ENCODE measurements at places on chromosomes 16 and 17. TPM values are rescaled to one million over a fixed set of nuclear protein-coding genes. Genes with fewer than 3 reads are reported as not detected.

GRCh38 chr17:41989702-41990419 is 23.3 kb downstream of the CNP start:
- DNase-seq = peak; percentile 26

- peak; percentile 53 for DNase-seq
These were observed 11.4 kb upstream of the MAP2K3 start for GRCh38 chr17:21272881-21273792.

DNA sequence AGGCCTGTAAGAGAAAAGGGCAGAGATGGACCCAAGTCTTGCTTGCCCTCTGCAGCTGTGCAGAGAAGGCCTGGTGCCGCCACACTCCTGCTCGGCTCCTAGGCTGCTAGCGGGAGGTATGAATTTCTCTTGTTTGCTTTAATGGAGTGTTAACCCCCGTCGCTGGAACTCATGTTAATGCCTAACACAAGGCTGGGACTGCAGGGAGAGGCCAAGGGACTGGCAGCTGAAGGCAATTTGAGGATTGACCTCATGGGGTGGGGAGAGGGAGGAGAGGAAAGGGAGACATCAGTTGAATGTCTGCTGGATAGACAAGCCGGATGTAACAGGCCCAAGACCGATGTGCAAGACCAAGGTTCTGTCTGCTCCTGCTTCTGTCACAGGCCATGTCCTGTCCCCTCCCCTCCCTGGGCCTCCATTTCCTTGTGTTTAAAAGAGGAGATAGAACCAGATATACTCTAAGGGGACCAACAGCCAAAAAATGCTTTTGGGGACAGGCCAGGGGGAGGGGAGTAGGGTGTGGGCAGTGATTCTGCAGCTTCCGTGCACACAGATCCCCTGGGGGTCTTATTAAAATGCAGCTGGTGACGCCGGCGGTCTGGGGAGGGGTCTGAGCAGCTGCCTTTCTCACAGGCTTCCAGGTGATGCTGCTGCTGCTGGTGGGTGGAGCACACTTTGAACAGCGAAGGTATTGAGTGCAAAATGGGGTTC is 46.7 kb upstream of the TBX2 start:
- DNase-seq = no peak

The GRAPL gene
- 3.4 TPM for polyA plus RNA-seq

DNA sequence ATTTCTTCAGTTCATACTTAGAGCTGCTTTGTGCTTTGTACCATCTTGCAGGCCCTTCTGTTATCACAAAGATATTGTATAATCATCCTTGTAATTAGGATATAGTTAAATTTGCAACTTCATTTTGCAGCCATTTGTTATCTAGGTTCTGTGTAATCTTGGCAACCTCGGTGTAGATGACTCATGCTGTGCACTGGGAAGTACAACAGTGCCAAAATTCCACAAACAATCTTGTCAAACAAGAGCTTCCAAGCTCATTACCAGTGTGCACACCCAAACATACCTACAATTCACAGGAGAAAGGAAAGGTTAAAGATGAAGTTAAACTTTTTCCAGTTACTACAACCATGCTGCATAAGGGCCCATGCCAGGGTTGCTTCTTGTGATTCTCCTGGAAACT is 1231.8 kb downstream of the CDH11 start:
- no peak for DNase-seq

GRCh38 chr16:50887500-50888298 is 145.8 kb downstream of the CYLD start:
- no peak for DNase-seq

The SBK1 gene
- 3.2 TPM for polyA plus RNA-seq

DNA sequence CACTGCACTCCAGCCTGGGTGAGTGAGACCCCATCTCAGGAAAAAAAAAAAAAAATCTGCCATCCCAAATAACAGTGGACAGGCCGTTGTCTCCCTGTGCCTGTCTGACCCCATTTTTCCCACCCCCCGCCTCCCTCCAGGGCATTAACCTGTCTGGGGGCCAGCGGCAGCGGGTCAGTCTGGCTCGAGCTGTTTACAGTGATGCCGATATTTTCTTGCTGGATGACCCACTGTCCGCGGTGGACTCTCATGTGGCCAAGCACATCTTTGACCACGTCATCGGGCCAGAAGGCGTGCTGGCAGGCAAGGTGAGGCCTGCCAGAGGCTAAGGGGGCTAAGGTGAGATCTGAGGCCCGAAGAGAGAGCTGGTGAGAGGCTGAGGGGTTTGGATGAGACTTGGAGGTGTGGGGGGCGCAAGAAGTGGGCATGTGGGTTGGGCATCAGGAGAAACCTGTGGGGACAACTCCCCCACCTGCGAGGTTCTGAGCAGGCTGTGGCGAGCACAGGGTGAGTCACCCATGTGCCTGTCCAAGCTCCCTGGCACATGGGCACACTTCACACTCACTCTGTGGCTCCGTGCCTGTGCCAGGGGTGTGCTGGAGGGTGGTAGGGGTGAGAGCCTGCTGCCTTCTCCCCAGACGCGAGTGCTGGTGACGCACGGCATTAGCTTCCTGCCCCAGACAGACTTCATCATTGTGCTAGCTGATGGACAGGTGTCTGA is 34.7 kb downstream of the ANKRD40 start:
- DNase-seq = no peak

The EXOC7 gene
- polyA plus RNA-seq = 97.8 TPM

GRCh38 chr17:38357486-38358123 is 6.0 kb downstream of the SOCS7 start:
- DNase-seq = no peak

The NPIPA8 gene
- 0.21 TPM for polyA plus RNA-seq

The TBC1D3G gene
- polyA plus RNA-seq = not detected

DNA sequence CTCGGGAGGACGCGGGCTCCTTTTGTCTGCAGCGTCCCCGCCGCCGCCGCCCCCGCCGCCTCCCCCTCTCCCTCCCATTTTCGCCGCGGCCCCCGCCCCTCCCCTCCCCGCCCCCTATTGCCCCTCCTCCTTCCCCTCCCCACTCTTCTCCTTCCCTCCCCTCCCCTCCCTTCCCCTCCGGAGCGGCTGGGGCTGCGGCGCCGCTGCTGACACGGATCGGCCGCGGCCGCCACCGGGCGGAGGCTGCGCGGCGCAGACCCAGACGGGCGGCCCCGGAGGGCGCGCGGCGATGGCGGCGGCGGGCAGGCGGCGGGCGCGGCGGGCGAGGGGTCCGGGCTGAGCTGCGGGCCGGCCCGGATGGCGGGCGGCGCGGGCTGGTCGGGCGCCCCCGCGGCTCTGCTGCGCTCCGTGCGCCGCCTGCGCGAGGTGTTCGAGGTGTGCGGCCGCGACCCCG is at the start of gene RAB11FIP4:
RAB11FIP4 (plus strand) TSS at position 180 of the 454 bp plus-strand sequence; CDS start at position 358, 178 bp downstream.
- DNase-seq = no peak

GRCh38 chr16:2520097-2520783 is at the start of gene AMDHD2:
TSS of gene AMDHD2 (plus strand) at chr16:2520371. CDS start at chr16:2520459, 88 bp downstream.
- DNase-seq = peak; percentile 90

- peak; percentile 71 for DNase-seq
These were observed 12.8 kb downstream of the EVPL start for GRCh38 chr17:76014100-76014924.

DNA sequence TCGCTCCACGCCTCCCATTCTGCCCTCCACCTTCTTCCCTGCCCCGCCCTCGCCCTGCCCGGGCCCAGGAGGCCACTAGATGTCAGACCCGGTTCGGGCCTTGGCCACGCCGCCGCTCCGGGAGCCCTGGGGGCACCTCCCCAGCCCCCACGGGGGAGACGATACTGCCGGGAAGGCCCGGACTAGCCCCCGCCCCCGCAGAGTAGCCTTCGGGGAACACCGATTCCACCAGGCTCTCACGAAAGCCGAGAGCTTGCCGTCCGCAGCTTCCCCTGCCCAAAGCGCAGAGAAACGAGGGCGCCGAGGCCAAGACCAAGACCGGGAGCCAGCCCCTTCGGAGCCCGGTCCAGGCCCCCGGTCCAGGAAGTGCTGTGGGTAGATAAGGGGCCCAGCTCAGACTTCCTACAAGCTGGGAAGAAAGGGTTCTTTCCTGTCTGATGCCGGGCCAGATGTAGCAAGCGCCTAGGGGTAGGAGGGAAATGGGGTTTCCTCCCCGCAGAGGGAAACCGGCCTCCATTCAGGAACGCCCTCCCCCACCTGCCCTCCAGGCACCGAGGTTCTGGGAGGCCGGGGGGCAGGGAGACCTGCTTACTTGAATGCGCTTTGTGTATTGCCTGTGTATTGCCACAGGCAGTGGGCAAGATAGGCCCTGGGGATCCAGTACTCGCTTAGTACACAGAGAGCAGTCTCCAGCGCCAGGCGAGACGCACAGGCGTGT is 806 bp upstream of the CYB561 start:
- no peak for DNase-seq

The MYH2 gene
- polyA plus RNA-seq = 0.03 TPM

The GLP2R gene
- 6.4 TPM for polyA plus RNA-seq

The CXCL16 gene
- polyA plus RNA-seq = 62.1 TPM

GRCh38 chr17:74049167-74049966 is 154.1 kb upstream of the RPL38 start:
- DNase-seq = no peak

GRCh38 chr16:3458852-3459361 is 15.4 kb downstream of the NAA60 start:
- DNase-seq = peak; percentile 97

GRCh38 chr16:67372664-67373063 is 20.6 kb downstream of the TPPP3 start:
- peak; percentile 14 for DNase-seq

The SLFN12L gene
- 1.4 TPM for polyA plus RNA-seq

The RHBDL3 gene
- 0.88 TPM for polyA plus RNA-seq

- no peak for DNase-seq
These were observed 48.4 kb upstream of the SKAP1 start for GRCh38 chr17:48478224-48479013.

The GSDMA gene
- polyA plus RNA-seq = 0.24 TPM

The DBF4B gene
- polyA plus RNA-seq = 11.6 TPM

The RGS11 gene
- polyA plus RNA-seq = 6.6 TPM

The NPIPA7 gene
- 10.3 TPM for polyA plus RNA-seq

DNA sequence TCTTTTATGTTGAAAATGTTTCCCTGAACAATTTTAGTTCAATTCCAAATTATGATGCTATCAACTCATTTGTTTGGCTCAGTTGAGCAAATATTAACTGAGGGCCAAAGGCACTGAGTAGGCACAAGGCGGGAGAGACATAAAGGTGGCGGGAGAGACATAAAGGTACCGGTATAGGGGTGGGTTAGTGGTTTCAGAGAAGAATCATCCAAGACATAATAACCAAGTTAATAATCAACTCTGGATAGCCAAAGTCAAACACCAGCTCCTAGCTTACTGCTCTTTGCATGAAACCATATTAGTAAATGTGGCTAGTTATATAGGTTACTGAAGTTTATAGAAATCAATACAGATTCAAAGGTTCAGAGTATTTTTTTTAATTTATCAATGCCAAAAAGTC is 91.7 kb downstream of the RPGRIP1L start:
- peak; percentile 14 for DNase-seq

GRCh38 chr17:63983320-63983719 is 10.6 kb upstream of the SCN4A start:
- no peak for DNase-seq

All from large intestine (tissue), 12 donors.